ENCODE measurements at places on chromosomes 7 and 10.

- DNase-seq: no peak
Observed at GRCh38 chr7:143406002-143406357, 2.7 kb downstream of the EPHA1 start.

GRCh38 chr10:76743169-76743568 is 894.4 kb downstream of the KCNMA1 start:
- no peak for DNase-seq

- no peak for DNase-seq
Observed at GRCh38 chr10:28180654-28181053, 122.2 kb downstream of the MPP7 start.

GRCh38 chr7:3695602-3696001 is 394.6 kb downstream of the SDK1 start:
- DNase-seq: no peak

- no peak for DNase-seq
Observed at GRCh38 chr10:47316131-47316530, 6.1 kb upstream of the GDF2 start.

GRCh38 chr10:34081948-34082347 is 733.1 kb downstream of the PARD3 start:
- no peak for DNase-seq

DNA sequence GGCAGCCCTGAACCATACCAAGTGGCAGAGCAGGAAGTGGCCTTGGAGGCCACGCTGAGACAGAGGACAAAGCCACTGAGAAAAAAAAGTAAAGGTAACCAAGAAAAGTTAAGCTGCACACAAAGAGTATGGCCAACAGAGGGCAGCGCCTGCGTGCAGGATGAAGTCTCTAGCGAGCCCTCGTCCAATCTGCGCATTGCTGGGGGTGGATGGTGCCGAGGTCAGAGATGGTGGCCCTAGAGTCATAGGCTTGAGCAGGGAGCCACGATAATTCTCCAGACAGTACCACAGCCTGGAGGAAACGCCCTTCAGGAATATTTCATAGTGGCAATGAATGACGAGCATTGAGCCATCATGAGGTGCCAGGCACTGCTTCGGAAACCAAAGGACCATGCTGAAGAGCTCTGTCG is 9.7 kb downstream of the ATP6V0E2 start:
- DNase-seq: no peak

DNA sequence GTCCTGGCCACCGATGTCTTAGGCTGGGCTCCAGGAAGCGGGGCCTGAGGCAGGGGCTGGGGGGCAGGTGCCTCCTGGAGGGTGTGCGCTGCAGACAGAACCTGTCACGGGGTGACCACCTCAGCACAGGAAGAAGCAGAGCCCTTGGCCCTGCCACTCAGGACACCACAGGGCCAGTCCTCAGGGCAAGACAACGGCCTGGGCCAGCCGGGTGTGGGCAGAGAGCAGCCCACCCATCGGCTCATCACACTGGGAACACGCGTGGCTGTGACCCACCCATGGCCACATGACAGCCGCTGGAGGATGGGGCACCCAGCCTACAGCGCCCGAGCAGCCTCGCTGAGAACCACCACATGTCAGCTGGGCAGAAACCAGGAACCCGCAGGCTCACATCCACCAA is 5.9 kb upstream of the DIP2C start:
- DNase-seq: no peak

Measured in thoracic aorta (tissue), 2 donors.